ENCODE measurements at places on chromosomes 11 and 22.

DNA sequence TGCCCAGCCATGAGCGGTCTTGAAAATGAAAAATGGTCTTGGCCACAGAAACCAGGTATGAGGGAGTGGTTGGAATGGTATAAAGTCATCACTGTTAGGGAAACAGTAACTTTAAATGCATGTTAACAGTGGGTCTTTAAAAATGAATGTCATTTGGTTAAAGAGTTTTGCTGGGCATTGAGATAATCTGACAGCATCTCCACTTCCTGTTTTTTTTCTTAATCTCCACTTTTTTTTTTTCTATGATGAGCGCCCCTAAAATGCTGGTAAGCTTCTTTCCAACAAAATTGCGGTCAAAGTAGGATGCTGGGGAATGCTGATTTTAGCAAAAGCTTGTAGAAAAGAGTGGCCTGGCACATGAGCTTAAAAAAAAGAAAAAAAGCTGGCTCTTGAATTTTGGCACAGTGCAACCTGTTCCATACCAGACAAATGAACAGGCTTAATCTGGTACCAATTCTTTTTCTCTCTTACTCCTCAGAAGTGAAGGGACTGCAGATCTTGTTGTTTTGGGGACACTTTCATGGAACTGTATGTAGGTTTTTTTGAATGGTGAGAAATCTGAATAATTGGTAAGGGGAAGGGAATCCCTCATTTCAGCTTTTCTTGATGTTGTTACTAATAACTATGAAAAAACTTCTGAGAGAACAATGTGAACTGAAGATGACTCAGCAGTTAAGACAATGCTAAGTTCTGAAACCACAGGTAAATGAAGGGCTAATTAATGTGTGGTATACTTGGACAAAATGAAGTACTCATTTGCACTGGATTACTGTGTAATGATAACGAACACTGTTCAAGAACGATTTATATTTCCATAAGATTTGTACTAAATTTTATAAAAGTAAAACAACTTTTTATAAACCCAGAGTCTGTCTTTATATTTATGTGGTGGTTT, 3.1 kb upstream of the ARHGEF12 start:
- H3K4me1 ChIP-seq: peaks cover 23% of the 10 kb centered on the region
- no peaks in the 10 kb centered on the region for H3K36me3 ChIP-seq
- H3K27me3 ChIP-seq: peaks cover 13% of the 10 kb centered on the region
- no peak overlapping the region for H3K4me3 ChIP-seq

- no peak overlapping the region for H3K27ac ChIP-seq
- H3K36me3 ChIP-seq: no peaks in the 10 kb centered on the region
- no peaks in the 10 kb centered on the region for H3K27me3 ChIP-seq
- DNase-seq: no peak
These were observed 125.3 kb downstream of the VPREB1 start for GRCh38 chr22:22369964-22370270.

GRCh38 chr11:65639623-65640482, 2.0 kb downstream of the SIPA1 start:
- peak; percentile 89 for DNase-seq
- H3K27me3 ChIP-seq: no peaks in the 10 kb centered on the region
- H3K27ac ChIP-seq: peak overlapping the region; percentile 94
- peak overlapping the region; percentile 72 for H3K4me3 ChIP-seq

GRCh38 chr11:130121445-130121978, 38.1 kb upstream of the ST14 start:
- no peak overlapping the region for H3K4me3 ChIP-seq
- DNase-seq: no peak
- H3K36me3 ChIP-seq: no peaks in the 10 kb centered on the region

DNA sequence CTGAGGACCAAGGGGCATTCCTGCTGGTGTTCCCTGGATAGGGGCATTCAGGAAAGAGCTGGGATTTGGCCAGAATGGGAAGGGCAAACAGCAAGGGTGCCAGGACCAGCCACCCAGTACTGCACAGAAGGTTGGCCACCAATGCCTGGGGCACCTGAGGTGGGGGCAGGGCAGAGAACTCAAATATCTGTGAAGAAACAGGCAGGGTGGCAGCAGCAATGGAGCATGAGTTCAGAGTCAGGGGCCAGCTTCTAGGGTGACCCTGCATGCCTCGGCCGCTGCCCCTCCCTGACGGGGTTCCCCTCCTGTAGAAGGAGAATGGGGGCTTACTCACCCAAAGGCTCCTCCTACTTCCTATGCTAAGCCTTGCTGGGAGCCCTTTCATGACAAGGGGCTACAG, 79.3 kb upstream of the SHANK2 start:
- no peaks in the 10 kb centered on the region for H3K4me1 ChIP-seq
- no peaks in the 10 kb centered on the region for H3K27me3 ChIP-seq
- DNase-seq: no peak
- H3K4me3 ChIP-seq: no peak overlapping the region

DNA sequence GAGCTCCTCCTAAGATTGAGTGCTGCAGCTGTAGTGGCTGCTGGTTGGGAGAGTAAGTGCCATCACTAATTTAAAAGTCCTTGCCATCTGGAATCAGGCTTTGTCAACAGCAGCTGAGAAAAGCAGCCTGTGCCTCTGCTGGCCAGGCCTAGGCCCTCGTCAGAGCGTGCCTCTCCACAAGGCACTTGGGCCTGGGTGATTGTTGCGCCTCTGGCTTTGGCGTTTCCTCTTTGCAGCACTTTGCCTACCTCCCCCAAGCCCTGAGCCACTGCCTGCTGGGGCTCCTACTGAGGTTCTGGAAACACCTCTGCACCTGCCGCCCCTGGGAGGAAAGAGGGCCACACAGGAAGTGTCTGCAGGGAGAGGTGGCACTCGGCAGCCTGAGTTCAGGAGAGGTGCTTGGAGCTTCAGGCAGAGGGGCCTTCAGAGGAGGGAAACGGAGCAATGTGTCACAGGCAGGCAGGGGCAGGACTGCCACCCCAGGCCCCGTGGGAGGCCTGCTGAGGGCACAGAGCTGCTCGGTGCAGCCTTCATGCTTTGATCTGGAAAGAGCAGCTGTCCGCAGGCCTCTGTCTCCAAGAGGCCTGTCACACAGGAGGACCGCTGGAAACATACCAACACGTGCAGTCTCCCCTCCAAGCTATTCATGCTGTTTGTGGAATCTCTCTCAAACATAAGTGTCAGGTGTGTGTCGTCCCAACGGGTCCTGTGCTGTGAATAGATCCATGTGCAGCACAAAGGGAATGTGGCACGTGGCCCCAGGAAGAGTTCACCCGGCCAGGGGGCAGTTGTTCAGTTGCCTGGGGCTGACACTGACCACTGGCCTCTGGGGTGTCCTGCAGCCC, 61.5 kb upstream of the EMID1 start:
- no peaks in the 10 kb centered on the region for H3K36me3 ChIP-seq
- no peak overlapping the region for H3K27ac ChIP-seq
- H3K4me1 ChIP-seq: no peaks in the 10 kb centered on the region

- H3K4me1 ChIP-seq: no peaks in the 10 kb centered on the region
- no peak for DNase-seq
- no peaks in the 10 kb centered on the region for H3K27me3 ChIP-seq
- H3K27ac ChIP-seq: no peak overlapping the region
- no peak overlapping the region for H3K4me3 ChIP-seq
- H3K36me3 ChIP-seq: no peaks in the 10 kb centered on the region
These were observed 14.2 kb downstream of the IFT27 start for GRCh38 chr22:36761553-36762240.

GRCh38 chr11:77966338-77966737, 28.1 kb downstream of the INTS4 start:
- H3K27ac ChIP-seq: no peak overlapping the region
- no peaks in the 10 kb centered on the region for H3K4me1 ChIP-seq
- no peak for DNase-seq
- H3K27me3 ChIP-seq: no peaks in the 10 kb centered on the region
- H3K36me3 ChIP-seq: no peaks in the 10 kb centered on the region

- no peaks in the 10 kb centered on the region for H3K36me3 ChIP-seq
- H3K27me3 ChIP-seq: no peaks in the 10 kb centered on the region
- H3K4me3 ChIP-seq: no peak overlapping the region
- H3K4me1 ChIP-seq: peaks cover 4% of the 10 kb centered on the region
These were observed 108.1 kb downstream of the TSPAN18 start for GRCh38 chr11:44834846-44835245.

DNA sequence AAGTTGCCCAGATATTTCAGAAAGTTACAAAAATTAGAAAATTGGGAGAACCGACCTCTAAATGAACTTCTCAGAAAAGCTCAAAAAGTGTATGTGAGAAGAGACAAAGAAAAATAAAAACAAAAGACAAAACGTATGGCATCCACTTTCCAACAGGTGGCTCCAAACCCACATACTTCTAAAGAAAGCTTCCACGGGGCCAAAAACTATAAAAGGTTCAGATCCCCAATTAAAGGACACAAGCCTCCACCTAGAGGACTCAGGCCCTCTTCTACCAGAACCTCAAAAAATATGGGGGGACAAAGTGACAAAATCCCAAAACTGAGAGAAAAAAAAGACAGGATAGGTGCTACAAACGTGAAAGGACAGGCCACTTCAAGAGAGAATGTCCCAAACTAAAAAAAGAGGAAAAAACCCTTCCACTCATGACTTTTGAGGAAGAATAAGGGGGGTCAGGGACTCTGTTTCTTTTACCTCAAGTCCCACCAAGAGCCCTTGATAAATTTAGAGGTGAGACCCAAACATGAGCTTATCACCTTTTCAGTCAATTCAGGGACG, 8.8 kb downstream of the SCGB2A1 start:
- DNase-seq: no peak
- no peaks in the 10 kb centered on the region for H3K4me1 ChIP-seq
- no peaks in the 10 kb centered on the region for H3K36me3 ChIP-seq
- H3K4me3 ChIP-seq: no peak overlapping the region

GRCh38 chr11:35218956-35219355, 80.0 kb downstream of the CD44 start:
- H3K4me3 ChIP-seq: no peak overlapping the region
- no peak overlapping the region for H3K27ac ChIP-seq
- peaks cover 67% of the 10 kb centered on the region for H3K36me3 ChIP-seq
- H3K4me1 ChIP-seq: peaks cover 43% of the 10 kb centered on the region
- no peaks in the 10 kb centered on the region for H3K27me3 ChIP-seq
- no peak for DNase-seq

- H3K36me3 ChIP-seq: peaks cover 3% of the 10 kb centered on the region
- peaks cover 82% of the 10 kb centered on the region for H3K4me1 ChIP-seq
These were observed 47.3 kb upstream of the CYP2D6 start for GRCh38 chr22:42177891-42178336.

GRCh38 chr22:38712486-38713207, 6.9 kb downstream of the GTPBP1 start:
- peaks cover 72% of the 10 kb centered on the region for H3K4me1 ChIP-seq
- peaks cover 50% of the 10 kb centered on the region for H3K36me3 ChIP-seq
- no peak overlapping the region for H3K4me3 ChIP-seq

DNA sequence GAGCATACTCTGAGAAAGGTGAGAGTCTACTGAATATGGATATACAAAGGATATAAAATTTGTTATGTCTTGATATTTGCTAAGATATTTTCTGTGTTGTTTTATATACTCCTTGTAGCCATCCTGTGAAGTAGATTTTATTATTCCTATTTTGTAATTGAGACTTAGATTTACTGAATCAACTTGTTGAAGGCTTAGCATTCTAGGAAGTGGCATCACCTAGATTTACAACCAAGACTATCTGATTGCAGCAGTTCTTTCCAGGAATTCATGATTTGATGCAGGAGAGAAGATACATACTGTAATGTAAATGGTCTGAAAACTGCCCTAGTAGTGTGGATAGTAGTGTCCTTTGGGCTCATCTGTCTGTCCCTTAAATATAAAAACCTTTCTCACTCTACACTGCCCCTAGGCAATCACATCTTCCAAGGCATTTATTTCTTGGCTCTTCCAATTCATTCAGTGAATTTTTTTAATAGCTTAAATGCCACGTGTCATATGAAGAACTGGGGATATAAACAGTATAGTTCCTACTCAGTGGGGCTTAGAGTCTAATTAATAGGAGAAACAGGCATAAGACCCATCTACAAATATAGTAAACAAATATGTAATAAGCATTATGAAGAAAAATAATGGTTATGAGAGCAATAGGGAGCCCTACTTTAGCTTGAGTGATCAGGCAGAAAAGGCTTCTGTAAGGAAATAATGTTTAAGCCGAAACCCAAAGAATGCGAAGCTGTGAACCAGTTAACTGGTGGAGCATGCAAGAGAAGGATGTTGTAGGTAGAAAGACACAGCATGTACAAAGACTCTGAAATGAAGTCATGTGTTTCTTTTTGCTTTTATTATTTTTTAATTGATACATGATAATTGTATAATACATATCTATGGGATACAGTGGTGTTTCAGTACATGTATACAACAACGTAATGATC, 13.6 kb downstream of the IPO7 start:
- no peaks in the 10 kb centered on the region for H3K27me3 ChIP-seq
- no peak for DNase-seq
- H3K36me3 ChIP-seq: no peaks in the 10 kb centered on the region
- H3K4me1 ChIP-seq: peaks cover 36% of the 10 kb centered on the region
- no peak overlapping the region for H3K27ac ChIP-seq
- H3K4me3 ChIP-seq: no peak overlapping the region

GRCh38 chr11:113177671-113178070, 136.7 kb upstream of the TTC12 start:
- no peak overlapping the region for H3K4me3 ChIP-seq
- no peaks in the 10 kb centered on the region for H3K36me3 ChIP-seq
- no peaks in the 10 kb centered on the region for H3K4me1 ChIP-seq
- no peak for DNase-seq

DNA sequence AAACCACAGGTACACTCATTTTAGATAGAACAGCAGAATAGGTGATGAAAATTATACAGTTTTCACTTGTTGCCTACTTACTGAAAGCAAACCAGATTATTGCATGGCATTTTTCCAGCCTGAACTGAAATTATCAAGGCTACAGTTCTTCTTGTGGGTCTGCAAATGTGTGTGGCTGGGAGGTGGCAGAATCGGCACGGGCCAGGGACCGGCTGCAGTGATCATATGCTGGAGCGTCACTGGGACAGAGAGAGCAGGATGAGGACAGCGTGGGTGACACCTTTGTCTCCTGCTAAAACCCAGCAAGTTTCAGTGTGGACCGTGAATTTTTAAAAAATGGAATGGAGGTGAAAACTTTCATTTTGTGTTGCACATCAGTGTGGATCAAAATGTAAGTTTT, 59.3 kb upstream of the PITPNB start:
- no peak for DNase-seq
- no peaks in the 10 kb centered on the region for H3K27me3 ChIP-seq

GRCh38 chr11:34084637-34085036, 20.8 kb upstream of the NAT10 start:
- H3K36me3 ChIP-seq: peaks cover 71% of the 10 kb centered on the region
- no peak for DNase-seq
- no peak overlapping the region for H3K4me3 ChIP-seq
- no peaks in the 10 kb centered on the region for H3K27me3 ChIP-seq

DNA sequence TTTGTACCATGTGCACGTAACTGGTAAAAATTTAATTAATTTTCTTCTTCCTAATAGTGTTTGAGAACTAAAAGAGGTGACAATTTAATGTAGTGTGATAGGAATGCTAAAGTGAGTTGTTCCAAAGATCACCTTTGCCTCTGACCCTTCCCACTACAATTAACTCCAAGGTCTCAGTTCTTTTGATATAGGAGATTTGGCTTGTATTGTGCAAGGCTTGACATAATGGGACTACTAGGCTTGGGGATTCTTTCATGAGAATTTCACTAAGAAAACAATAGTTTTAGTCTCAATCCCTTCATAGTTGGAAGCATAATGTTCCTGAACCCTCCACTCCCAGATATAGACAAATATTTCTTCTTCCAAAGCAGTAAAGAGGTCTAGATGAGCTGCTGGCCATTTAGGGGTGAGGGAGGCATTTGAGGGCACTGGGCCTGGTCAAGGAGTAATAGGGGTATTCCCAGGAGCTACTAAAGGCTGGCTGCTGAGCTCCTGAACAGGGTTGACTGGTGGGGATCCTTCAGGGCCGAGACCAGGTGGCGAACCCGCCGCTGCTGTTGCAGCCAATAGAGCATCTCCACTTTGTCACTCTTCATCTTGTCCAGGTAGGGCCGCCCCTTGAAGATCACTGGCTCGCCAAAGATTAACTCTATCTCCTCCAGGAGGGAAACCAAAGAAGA, 2.7 kb downstream of the CCDC87 start:
- H3K27me3 ChIP-seq: no peaks in the 10 kb centered on the region
- no peaks in the 10 kb centered on the region for H3K36me3 ChIP-seq
- peaks cover 24% of the 10 kb centered on the region for H3K4me1 ChIP-seq
- no peak overlapping the region for H3K27ac ChIP-seq
- H3K4me3 ChIP-seq: no peak overlapping the region
